ENCODE measurements at places on chromosomes 7 and 10.

- H3K27me3 ChIP-seq = no peaks in the 10 kb centered on the region
- H3K4me1 ChIP-seq = no peaks in the 10 kb centered on the region
- no peak overlapping the region for H3K27ac ChIP-seq
- no peak overlapping the region for H3K4me3 ChIP-seq
- peak; percentile 12 for DNase-seq
- H3K36me3 ChIP-seq = no peaks in the 10 kb centered on the region
Observed at GRCh38 chr10:128077155-128077875, 48.9 kb downstream of the MKI67 start.

- H3K27me3 ChIP-seq = no peaks in the 10 kb centered on the region
- H3K36me3 ChIP-seq = peaks cover 5% of the 10 kb centered on the region
- H3K4me1 ChIP-seq = no peaks in the 10 kb centered on the region
- H3K4me3 ChIP-seq = no peak overlapping the region
- no peak overlapping the region for H3K27ac ChIP-seq
- peak; percentile 18 for DNase-seq
Observed at GRCh38 chr10:131858118-131858515, 42.7 kb upstream of the PPP2R2D start.

DNA sequence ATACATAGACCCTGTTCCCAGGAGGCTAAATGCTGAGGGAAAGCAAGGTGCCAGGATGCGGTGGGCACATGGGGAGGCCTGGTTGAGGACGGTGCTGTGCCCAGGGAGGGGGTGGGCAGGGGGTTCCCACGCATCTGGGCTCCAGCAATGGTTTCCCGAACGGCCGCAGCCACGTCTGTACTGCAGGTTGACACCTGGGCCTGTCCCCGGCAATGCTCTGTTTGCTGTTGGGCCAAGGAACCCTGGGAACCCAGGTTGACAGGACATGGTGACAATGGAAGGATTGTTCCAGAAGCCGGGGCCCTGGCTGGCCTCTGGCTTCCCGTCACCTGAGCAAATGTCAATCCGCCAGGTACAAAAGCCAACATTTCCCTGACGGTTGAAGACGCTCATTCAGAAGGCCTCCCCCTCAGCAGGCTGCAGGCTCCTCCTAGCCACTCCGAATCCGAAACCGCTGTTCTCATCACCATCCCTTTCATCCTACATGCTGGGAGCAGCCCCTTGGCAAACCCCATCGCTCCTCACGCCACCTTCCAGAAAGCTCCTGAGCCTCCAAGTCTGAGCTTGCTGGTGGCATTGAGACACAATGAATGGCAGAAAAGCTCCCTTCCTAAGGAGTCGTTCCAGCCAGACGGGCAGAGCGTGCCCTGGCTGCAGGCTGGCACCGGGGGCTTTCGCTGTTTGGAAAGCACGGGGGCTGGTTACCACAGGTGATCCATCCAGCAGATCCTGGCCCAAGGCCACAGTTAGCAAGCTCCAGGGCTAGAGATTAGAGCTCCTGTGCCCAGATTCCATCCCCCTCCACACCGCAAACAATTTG, 31.2 kb downstream of the SPOCK2 start:
- H3K27ac ChIP-seq = no peak overlapping the region
- no peak for DNase-seq
- H3K36me3 ChIP-seq = no peaks in the 10 kb centered on the region
- no peaks in the 10 kb centered on the region for H3K4me1 ChIP-seq
- no peak overlapping the region for H3K4me3 ChIP-seq

GRCh38 chr10:104472957-104473745, 119.5 kb downstream of the CFAP58 start:
- no peaks in the 10 kb centered on the region for H3K4me1 ChIP-seq
- peaks cover 3% of the 10 kb centered on the region for H3K36me3 ChIP-seq
- H3K27ac ChIP-seq = no peak overlapping the region
- DNase-seq = no peak
- H3K4me3 ChIP-seq = no peak overlapping the region
- no peaks in the 10 kb centered on the region for H3K27me3 ChIP-seq

GRCh38 chr10:100362570-100363496, 15.8 kb downstream of the SCD start:
- no peak for DNase-seq
- no peak overlapping the region for H3K27ac ChIP-seq
- no peaks in the 10 kb centered on the region for H3K4me1 ChIP-seq
- no peaks in the 10 kb centered on the region for H3K27me3 ChIP-seq
- H3K36me3 ChIP-seq = peaks cover 34% of the 10 kb centered on the region
